ENCODE measurements at places on chromosomes 16 and 17.

GRCh38 chr16:4947722-4948503 is 10.2 kb upstream of the SEC14L5 start:
- no peak for DNase-seq

GRCh38 chr16:31092330-31092729 is 2.3 kb downstream of the VKORC1 start:
- no peak for DNase-seq

DNA sequence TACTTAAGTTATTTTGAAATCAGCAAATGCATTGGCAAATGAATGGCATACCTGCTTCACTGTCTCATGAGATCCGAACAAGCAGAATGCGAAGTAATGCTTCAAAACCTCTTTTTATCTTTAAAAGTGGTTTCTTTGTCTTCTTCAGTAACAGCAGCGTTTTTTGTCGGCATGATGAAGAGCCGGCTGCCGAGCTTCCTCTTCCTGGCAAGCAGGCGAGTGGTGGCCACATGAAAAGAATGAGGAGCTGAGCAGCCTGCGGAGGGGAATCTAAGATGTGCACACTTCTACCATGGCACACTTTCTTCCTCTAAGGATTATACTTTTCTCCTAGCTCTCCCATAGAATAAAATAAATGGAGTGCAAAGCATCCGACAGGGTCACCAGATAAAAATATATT is 42.4 kb upstream of the AKTIP start:
- no peak for DNase-seq

DNA sequence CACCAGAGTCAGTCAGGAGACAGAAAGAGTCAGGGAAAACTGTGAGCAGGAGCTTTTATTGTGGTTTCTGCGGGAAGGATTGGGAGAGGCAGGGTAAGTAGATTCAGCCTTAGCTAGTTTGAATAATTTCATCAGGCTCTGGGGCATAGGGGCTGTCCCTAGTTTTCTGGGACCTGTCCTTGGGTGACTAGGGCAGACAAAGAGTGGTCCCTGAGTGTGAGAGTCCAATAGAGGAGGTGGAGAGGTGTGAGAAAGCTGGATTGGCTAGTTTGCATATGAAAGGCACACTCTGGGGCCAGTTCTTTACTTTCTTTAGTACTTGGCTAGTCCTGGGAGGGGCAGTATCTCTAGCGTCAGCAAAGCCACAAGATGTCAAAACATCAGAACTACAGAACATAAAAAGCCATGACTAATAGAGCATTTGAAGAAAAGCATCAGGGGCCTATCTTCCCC is 255.6 kb downstream of the HS3ST3A1 start:
- DNase-seq: peak; percentile 99

DNA sequence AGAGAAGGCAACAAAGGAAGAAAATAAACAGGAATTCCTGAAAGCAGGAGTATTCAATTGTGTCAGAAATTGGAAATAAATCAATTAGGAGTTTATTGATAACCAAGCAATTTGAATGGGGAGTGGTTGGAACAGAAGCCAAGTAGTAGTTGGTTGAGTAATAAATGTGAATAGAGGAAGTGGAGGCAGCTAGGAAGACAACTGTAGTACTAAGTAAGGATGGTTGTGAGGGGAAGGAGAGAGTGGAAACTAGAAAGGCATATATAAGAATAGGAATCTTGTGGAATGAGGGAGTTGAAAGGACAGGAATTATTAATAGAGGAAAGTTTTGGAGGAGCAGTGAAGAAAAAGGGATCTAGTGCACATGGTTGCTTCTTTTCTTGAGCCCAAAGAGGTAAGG is 34.4 kb downstream of the NFAT5 start:
- DNase-seq: no peak

DNA sequence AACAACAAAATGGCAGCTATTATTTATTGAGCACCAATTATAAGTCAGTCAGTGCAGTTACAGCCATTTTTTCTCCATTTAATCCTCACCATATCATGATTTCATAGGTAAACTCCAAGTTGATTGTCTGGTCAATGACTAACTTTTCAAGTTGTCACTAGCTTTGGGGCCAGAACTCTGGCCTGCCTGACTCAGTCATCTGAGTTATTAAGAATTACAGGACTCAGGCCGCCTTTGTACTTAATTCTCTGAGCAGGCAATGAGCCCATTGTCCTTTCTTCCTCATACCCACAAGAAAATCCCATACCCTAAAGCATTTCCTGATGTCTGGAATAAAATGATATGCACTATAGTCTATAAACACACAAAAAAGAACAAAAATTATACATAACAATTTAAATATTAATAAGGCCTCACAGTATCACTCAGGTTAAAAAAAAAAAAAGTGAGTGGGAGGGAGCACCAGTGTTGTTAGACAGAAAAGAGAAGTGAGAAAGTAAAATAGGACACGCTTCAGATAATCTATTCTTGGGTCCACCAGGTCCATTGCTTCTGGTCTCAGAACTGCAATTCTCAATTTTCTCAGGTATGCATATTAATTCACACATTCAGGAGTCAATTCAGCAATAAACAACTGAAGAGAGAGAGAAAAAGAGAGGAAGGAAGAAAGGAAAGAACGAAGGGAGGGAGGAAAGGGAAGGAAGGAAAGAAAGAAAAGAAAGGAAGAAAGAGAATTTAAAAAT is 70.2 kb downstream of the SPAG9 start:
- DNase-seq: no peak

- no peak for DNase-seq
Observed at GRCh38 chr16:787321-787966, 737 bp downstream of the RPUSD1 start.

DNA sequence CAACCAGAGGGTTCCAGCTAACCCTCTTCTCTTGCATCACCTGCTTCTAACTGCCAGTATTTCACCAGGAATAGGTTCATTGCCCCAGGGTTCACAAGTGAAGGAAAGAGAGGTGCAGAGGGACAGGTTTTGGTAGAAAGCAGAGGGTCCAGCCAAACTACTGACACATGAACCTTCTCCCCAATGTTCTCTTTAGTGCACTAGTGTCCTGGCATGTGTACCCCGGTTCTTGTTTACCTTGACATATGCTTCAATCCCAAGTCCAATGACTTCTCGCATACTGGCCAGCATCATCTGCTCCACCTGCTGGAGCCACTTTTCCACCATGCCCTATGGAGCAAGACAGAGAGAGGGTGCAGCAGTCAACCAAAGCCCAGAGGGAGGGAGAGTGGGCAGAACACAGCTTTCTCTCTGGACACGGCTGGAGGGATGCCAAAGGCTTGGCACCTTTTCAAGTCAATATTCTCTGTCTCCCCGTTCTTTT is 90.6 kb downstream of the DNAH3 start:
- DNase-seq: no peak

GRCh38 chr17:69525920-69526841 is 111.7 kb downstream of the MAP2K6 start:
- DNase-seq: peak; percentile 59

DNA sequence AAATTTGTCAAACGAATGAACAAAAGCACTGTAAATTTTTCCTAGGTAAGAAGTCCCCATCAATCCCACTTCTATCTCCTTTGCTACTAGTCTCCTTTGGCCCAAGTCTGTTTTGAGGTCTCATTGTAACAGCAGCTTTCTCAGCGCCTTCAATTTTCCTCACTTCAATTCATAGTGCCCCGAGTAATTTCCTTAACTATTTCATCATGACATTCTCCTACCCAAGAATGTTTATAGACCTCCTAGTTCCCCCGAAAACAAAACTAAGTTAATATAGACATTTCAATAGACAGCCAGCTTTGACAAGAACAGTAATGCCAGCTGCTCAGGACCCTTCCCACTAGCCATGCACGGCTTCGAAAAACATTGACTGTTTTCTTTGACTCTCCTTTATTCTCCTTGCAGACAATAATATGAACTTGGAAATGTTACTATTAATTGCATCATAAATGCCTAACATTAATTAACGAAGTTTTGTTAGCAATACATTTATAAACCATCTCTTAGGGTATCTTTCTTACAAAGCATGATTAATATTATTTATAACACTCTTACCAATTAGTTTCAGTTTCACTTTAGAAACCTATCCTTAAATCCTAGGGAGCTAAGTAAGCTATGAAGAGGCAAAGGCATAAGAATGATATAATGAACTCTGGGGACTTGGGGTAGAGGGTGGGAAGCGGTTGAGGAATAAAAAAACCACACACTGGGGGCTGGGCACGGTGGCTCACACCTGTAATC is 22.8 kb downstream of the GLG1 start:
- DNase-seq: peak; percentile 26

DNA sequence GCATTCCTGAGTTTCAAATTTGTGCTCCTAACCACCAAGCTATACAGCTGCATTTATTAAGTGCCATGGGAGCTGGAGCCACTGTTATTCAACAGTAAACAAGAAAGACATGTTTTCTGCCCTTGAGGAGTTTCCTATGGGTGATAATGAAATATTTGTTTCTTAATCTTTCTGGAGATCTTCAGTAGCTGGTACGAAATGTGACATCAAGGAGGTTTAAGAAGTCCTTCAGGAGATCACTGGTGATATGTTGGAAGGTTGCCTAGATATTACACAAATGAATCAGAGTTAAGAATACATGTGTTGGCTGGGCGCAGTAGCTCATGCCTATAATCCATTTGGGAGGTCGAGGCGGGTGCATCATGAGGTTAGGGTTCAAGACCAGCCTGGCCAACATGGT is 14.9 kb downstream of the RHOT1 start:
- peak; percentile 60 for DNase-seq

GRCh38 chr16:29656688-29657523 is 6.1 kb upstream of the SPN start:
- DNase-seq: no peak

DNA sequence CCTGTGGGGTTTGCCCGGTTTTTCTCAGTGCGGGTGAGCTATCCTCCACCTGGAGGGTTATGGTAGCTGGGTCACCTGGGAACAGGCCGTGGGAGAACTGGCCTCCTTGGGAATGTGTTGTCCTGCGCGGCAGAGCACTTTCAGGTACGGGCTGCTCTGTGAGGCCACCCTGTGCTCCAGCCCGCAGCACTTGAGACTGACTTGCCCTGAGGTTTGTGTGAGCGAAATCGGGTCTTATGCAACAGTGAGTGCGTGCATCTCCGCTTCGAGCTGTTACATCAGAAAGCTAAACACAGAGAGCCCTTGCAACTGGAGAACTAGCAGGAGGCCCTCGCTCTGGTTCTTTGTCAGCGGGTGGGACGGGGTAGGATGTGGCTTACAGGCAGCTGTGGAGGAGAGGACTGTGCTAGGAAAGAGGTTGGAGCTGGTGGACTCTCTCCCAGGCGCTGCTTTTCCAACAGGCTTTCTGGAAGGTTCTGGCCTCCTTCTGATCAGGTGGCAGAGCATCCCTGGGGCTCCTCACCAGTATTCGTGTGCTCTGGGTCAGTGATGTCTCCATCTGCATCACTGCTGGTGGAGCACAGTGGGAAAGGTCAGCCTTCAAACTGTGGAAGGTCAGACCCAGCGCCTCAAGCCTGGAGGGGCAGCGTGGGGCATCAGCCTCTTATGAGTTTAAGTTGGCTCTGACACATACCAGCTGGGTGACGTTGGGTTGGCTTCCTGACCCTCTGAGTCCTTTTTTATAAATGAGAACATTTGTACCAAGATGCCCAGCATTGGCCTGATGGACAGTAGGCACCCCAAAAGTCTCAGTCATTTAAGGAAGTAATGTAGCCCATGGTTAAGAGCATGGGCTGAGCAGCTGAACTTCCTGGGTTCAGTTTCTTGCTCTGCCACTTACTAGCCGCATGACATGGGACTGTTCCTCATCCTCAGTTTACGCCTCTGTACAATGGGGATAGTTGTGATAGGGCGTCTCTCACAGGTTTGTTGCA is 76.3 kb downstream of the KSR1 start:
- DNase-seq: peak; percentile 58

DNA sequence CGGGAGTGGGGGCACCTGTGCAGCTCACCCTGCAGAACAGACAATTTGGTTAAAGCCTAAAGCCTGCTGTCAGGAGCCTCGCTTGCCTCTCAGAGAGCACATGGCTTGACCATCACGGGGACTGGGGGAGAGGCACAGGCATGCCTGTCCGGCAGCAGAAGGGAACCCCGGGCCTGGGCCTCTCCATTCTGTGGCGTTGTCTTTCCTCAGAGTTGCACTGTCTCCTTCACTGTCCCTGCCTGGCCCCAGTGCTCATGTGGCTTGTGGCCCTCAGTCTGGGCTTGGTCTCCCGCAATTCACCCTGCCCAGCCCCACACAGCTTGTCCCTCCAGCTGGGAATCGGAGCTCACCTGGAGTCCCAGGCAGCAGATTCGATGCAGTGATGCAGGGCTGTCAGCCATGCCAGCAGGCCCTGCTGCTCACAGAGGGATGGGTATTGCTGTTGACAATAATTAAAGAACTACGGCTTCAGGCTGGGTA is 189.9 kb downstream of the SEC14L1 start:
- DNase-seq: no peak

GRCh38 chr16:265002-265529 is 10.7 kb downstream of the RGS11 start:
- no peak for DNase-seq

- no peak for DNase-seq
Observed at GRCh38 chr16:64950262-64950661, 171.6 kb downstream of the CDH11 start.

- DNase-seq: no peak
Observed at GRCh38 chr16:4111748-4112696, 4.2 kb downstream of the ADCY9 start.

GRCh38 chr17:2794111-2794803 is 2.0 kb upstream of the RAP1GAP2 start:
- no peak for DNase-seq

DNA sequence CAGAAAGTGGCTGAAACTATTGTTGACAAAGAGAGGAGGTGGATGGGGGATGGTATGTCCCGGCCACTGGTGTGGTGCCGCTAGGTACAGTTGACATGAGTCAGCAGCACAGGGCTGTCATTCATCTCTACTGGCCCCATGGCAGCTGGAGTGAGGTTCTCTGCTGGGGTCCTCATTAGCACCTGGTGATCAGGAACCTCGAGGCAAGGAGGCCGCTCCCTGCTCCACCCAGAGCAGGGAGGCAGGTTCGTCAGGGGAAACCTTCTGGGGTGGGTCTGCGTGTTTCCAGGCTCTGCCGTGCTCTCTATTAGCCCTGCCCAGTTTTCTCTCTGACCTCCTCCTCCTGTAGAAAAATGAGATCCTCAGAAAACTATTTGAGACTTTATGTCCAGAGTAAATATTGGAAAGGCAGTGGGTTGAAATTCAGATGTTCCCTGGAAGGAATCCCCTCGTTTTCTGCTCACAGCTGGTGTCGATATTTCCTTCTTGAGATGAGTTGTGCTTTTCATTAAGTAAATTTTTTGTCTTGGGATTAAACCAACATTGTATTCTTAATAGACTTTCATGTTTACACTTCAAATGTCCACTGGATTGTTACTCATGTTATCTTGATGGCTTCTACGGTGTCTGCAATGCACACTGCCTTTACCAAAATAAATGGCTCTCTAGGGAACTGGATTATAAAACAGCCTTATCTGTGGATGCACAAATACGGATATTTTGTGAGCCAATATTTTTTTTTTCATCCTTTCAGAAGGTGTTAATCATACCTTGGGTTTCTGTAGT is 7.1 kb downstream of the NTN1 start:
- DNase-seq: no peak

All from fibroblast of skin of right biceps (primary cell).